ENCODE measurements at places on chromosomes 6 and 20.

DNA sequence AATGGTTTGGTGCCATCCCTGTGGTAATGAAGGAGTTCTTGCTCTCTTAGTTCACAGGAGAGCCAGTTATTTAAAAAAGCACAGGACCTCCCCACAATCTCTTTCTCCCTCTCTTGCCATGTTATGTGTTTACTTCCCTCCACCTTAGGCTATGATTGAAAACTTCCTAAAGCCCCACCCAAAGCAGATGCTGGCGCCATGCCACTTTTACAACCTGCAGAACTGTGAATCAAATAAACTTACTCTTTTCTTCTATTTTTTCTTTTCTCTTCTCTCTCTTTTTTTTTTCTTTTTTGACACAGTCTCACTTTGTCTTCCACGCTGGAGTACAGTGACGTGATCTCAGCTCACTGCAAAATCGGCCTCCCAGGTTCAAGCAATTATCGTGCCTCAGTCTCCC is 508.4 kb upstream of the EPHA7 start:
- no peak for DNase-seq

DNA sequence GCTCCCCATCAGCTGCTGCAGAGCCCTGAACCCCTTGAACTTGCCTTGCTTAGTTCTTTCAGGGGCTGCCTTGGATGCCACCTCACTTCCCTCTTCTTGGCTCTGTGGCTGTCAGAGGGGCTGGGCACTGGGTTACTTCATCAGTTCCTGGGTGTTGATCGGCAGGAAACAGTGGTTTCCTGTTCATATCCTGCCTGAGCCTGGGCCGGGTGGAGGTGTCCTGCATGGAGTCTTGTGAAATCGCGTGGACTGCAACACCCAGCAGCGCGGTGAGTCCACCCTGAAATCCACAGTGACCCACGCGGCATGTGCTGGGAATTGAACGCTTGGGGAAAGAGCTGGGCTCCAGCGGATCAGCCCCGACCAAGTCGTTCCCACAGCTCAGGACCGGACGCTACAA is 97.5 kb downstream of the CDH26 start:
- no peak for DNase-seq

GRCh38 chr6:162572240-162572639 is 155.3 kb downstream of the PRKN start:
- DNase-seq = no peak

- no peak for DNase-seq
Observed at GRCh38 chr20:21092806-21093205, 13.4 kb downstream of the LINC00237 start.

DNA sequence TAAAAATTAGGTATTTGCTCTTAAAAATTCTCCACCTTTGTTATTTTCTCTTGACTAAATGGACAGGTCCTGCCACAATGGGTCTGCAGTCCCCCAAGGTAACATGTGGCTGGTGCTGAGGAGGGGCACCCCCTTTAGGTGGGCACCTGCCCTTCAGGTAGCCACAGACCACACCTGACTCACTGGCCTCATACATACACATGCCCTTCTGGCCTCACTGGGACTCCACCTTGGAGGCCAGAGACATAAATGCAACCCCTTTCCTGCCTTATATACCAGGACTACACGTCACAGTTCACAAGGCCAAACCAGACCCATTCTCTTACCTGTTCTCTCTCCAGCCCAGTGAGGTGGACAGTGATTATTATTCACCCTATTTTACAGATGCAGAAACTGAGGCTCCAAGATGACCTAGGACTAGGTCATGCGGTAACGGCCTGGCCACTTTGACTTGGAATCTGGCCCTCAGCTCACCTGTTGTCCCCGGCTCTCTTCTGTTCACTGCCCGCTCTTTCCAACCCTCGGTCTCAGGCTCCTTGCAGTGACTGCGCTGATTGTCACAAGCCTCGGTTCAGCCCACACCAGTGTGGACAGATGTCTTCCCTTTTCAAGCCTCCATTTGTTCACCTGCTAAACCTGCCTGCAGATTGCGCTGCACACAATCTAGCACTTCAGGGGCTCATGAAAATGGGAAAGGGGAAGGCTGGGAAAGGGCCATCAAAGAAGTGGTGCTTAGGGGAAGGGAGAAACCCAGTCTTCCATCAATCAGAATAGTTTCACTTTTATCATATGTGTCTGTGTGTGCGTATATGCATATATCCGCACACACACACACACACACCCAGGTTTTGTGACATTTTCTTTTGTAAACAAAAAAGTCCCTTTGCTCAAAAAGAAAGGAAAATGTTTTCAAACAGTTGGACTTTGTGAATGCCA is 121.7 kb downstream of the BCAS1 start:
- no peak for DNase-seq

- DNase-seq = peak; percentile 28
Observed at GRCh38 chr20:22921595-22922421, 113.3 kb upstream of the SSTR4 start.

DNA sequence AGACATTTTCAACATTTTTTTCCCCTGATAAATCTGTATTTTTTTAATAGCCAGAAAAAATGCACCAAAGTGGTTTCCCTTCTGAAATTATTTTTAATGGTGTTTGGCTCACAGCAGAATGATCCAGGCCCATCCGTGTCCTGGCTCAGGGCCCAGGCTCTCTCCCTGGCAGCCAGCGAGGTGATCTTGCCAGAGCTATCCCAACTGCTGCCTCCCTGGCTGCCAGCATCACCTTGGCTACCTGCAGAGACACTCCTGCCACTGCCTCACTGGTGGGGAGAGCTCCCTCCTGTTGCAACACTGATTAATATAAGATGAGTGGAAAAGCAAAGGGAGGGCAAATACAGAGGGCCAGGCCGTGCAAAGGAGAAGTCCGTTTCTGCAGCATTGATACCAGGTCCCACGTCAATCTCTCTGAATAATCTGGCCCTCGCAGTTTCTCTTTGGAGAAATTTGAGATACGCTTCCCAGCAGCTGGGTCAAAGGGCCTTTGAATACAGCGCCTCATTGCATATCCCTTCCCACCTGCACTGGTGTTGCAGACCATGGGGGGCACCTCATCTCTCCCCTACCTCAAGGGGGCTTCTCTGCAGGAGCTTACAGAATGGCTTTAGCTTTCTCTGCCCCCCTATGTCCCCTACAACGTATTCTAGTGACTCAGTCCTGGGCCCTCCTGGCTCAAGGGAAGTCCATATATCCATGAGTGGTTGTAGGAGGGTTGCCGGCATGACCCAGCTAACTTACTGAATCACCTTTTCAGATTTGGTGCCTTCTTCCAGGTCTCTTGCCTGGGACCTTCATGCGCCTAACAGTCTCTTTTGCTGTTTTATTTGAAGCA is 12.8 kb upstream of the DSTN start:
- no peak for DNase-seq

DNA sequence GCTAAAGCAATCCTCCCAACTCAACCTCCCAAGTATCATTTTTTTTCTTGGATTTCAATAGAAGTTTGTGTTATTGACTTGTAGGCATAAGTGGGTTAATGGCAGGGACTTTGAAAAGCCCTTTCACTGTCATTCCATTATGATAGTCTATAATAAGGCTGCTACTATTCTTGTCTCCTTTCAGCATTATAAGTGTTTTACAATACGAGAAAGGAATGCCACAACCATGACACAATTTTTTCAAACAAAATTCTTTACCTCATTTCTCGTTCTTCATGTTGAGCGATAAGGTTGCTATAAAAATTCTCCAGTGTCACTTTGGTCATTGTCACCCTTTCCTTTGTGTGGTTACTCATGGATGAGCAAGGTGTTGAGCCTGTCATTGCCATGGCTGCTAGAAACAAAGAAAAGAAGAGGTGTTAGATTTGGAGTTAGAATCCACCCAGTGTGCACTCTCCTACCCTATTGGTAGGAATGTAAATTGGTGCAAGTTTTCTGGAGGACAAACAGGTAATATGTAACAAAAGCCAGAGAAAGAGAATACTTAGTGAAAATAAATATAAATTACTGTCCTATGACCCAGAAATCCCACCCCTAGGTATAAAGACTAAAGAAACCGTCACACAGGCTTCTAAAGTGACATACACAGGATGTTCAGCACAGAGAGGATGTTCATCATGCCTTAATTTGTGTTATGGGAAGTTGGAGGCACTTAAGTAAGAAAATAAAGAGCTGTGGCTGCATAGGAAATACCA is 7.3 kb downstream of the STK38 start:
- no peak for DNase-seq

DNA sequence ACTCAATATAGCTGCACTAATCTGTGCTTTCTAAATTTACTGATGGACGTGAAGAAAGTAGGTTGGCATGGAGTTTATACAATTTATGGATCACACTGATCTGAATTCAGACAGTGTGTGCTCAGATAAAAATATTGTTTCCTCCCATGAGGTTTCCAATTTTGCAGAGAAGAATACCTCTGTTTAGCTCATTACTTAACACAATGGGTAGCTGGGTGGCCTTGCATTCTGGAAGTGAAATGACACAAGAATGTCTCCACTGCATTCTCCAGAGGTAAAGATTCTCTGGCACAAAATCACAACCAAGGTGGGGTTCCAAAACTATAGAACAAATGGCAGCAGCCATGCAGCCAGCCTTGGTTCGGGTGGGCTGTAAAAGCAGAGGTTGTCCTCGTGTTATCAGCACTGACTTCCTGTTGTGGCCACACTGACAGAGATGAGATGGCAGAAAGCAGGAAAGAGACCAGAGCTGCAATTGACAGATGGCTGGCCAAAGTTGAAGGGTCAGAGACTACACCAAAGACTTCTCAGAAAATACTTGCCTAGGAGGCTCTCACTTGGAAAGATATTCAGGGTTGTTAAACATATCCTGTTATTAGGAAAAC is 50.2 kb downstream of the HDAC2 start:
- DNase-seq = no peak

DNA sequence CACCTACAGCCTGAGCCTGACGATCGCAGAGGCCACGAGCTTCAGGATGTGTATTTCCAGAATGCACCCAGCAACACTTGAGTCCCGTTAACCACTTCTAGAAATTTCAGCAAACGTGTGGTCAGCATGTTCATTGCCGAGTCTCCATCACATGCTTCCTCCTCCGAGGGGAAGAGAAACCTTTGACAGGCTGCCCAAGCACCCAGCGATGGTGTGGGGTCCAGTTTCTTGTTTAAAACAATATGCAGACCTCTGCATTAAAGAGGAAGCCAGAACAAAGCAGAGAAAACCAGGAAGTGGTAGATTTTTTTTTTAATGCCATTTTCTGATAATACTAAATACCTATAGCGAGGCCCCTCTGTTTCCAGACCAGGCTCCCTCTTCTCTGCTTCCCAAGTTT is 71.9 kb downstream of the GNAS-AS1 start:
- DNase-seq = no peak

DNA sequence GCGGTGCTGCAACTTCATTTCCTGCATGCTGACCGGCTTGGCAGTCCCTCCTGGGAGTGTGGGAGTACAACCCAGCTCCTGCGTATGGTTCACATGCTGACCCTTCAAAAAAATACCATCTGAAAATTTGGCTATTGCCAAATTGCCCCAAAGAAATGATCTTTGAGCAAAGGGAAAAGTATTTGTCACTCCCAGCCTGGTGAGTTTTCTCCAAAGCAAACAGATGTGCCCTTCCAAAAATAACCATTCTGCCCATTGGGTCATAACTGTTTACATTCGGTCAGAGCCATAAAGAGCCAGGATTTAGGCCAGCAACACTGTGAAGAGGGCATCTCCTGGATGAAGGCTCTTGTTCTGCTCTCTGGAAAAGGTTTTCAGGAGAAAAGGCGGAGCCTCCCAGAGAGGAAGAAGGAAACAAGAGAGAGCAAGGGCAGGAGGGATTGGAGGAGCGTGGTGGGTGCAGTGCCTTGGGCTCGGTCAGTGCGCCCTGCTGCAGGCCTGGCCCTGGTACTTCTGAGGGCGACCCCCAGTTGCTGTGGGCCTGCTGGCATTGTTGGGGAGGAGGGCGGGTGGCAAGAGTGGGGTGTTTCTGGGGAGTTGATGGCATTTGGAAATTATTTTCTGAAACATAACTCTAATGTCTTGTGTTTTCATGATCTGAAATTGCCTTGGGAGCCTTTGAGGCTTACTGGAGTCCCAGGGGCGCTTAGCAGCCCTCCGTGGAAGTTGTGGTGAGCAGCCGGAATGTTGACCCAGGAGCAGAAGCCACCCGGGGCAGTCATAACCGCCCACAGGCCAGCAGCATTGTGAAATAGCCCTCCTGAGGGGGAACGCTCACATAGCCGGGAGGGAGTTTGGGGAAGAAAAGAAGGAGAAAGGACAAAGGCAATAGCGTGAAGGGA is 248.4 kb downstream of the MYLK4 start:
- DNase-seq = no peak

GRCh38 chr6:14083751-14084150 is 33.8 kb upstream of the CD83 start:
- no peak for DNase-seq

DNA sequence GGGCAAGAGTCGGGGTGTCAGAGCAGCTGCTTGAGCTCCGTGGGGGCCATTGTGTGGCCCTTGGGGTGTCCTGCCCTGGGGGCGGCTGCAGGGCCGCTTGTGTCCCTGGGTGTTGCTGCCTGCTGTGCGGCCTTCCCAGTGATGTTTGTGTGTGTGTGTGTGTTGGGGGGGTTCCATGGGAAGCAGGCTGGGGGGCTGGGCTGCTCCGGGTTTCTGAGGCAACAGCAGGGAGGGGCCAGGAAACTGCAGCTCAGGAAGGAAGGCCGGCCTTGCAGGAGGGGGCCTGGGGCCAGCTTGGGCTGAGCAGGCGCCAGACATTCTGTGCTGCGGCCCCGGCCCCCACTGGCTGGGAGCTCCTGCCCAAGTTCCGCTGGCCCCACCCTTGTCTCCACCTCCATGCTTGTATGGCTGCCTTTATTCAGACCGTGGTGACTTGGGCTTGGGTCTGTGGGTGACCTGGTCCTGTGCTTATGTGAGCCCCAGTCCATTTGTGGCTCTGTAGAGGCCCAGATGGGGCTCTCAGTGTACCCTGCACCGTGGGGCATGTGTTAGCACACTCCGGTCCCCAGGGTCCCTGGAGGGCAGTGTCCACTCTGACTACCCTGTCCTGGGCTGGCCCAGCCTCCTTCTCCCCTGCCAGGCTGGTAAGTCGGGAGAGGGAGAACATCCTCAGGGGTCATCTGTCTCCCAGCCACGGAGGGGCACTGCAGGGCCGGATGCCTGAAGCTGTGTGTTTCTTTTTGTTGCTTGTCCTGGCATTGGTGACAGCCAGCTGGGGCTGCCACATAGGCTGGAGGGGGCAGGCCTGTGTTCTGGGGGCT is 4.6 kb upstream of the SOX18 start:
- DNase-seq = no peak

DNA sequence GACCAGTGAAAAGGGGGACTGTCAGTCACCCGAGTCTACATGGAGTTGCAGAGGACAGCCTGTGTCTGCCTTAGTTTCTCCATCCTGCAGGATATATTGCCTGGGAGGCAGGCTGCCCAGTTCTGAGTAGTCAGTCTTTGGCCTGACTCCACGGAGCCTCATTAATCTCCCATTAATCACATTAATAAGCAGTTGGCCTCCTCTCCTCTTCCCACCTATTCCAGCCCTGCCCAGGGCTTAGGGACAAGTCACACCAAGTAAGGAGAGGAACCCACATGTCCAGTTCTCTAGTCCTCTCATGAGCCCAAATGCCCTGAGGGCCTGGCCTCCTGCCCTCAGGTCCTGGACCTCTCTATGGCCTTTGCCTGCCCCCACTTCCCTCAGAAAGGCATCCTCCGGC is 1.3 kb upstream of the MUCL3 start:
- DNase-seq = no peak
